Stimulated activated CD4-positive, alpha-beta T cell treated with anti-CD3 and anti-CD28 coated beads, TNF-alpha, amount 100 ng/mL, for 1 hour (primary cell): ENCODE measurements at places on chromosomes 5 and 9.

DNA sequence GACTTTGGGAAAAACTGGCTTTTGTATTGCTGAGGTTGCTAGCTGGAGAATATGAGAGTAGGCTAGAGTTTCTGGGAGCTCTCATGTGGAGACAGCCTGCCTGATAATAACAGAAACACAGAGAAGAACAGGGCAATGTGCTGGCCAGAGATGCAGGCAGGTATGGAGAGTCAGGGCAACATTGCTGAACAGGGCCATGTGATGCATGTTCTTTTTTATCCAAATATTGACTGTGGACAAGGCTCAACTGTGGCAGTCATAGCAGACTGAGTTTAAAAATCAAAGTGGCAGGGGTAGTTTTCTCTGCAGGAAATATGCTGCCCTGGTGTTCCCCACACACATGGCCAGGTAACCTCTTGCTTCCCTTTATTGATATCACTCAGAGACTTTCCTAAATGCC is 381.1 kb downstream of the RASEF start:
- DNase-seq = no peak

DNA sequence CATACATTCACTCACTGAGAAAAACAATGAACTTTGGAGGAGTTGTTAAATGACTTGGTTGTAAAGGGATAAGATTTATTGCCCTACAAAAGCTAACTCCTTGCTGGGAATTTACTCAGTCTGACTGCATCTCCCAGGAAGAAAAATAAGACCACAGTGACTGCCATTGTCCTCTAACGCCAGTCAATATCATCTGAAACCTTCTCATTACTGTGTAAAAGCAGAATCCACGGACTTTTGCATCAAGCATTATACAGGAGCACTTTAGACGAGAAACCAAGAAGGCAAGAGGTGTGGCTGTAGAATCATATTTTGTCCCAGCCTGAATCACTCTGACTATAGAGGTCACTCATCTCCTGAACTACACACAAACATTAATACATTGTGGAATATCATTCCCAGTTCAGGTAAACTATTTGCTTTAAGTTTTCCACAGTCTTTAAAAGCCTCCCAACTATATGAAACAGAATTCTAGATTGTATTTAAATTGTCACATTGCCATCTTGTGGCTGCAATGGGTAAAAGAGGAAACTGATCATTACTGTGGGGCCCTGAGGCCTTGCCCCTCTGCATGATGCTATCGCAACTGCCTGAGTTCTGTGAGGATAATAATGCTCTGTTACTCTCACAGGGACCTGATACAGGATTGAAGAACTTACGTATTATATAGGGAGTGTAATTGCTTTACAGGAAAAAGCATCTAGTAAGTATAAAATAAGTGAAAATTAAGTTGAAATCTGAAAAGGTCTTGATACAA is 142.9 kb downstream of the SLCO4C1 start:
- DNase-seq = no peak

- no peak for DNase-seq
These were observed 32.8 kb upstream of the CPEB4 start for GRCh38 chr5:173855162-173855994.

DNA sequence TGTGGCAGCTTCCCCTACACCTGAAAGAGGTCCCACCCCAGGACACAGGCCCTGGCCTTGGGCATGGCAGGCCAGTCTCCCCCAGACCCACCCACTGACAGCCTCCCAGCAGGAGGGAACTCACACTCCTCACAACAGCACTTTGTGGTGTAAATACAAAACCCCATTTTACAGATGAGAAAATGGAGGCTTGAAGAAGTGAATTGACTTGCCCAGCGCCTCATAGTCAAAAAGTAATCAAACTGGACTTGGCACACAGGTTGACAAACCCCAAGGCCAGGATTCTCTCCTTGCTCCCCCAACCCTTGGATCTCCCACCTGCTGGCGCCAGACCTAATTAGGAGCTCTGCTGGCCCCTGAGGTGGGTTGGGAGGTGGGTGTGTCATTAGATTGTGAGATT is 29.2 kb upstream of the NEK6 start:
- no peak for DNase-seq

DNA sequence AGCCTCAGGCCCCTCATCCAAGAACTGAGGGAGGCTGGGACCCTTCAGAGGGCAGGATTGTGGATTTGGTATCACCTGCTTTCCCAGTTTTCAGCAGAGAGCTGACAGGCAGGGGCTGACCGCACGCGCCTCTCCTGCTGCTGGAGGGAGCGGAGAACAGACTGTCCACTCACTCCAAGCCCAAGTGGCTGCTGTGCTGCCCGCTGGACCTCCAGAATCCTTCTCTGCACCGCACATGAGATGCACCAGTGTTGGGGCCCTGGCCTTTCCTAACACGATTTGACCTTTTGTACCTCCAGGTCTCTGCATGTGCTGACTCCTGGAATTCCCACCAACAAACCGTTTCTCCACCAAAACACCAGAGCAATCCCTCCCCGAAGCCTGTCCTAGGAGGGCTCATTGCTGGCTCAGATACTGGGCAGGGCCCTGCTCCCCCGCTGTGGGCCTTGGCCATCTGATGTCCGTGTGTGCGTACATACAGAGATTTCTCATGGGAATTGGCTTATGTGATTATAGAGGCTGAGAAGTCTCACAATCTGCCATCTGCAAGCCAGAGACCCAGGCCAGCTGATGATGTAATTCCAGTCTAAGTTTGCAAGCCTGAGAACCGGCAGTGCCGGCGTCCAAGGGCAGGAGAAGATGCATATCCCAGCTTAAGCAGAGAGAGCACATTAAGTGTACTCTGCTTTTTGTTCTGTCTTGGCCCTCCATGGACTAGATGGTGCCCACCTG is 141.7 kb downstream of the GADD45G start:
- DNase-seq = no peak

DNA sequence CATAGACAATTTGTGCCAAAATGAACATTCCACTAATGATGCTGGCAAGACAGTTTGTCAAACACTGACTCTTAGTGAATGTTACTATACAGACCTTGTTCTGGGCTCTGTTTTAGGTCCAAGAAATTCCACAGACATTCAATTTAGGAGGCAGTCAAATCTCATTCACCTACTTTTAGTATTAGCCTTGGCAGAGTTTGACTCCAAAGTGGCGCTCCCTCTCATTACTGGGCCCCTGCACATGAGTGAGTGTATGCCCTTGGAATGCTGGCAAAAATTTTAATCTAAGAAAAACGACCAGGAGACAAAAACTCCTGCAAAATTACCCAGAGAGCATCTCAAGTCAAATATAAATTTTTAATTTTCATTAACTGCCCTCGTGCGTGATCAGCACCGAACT is 94.9 kb upstream of the SLC27A6 start:
- DNase-seq = no peak

DNA sequence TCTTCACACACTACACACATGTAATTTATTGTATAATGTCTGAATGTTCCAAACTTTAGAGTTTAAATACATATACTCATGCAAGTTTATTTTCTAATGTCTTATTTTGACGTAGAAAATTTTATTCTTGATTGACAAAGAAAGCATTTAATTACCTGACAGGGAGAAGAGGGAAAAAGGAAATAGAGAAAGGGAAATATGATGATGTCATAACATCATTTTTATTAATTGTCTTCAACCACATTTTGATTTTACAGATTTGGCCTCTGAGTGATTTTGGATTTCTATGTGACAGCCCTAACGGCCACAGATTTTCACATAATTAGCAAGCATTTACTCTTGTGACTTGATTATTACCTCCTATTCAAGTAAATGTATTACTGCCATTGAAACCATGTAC is 106.1 kb upstream of the FSTL4 start:
- DNase-seq = no peak

- DNase-seq = no peak
These were observed 4.6 kb upstream of the PHYHD1 start for GRCh38 chr9:128916204-128916603.

DNA sequence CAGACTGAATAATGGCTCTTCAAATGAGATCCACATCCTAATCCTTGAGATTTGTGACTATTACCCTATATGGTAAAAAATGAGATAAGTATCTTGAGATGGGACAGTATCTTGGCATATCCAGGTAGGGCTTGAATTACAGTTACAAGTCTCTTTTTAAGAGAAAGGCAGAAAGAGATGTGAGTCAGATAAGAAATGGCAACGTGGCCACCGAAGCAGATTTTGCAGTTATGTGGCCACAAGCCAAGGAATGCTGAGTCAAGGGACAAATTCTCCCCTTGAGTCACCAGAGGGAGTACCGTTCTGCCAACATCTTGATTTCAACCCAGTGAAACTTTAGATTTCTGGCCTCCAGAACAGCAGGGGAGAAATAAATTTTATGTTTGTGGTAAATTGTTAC is 1983.0 kb upstream of the C9orf72 start:
- DNase-seq = no peak

- DNase-seq = no peak
These were observed 277.9 kb downstream of the GAS1 start for GRCh38 chr9:86669422-86669821.

- no peak for DNase-seq
These were observed 171.2 kb upstream of the MPDZ start for GRCh38 chr9:13450723-13451122.

- DNase-seq = no peak
These were observed 10.2 kb downstream of the FOCAD start for GRCh38 chr9:20694248-20694647.

DNA sequence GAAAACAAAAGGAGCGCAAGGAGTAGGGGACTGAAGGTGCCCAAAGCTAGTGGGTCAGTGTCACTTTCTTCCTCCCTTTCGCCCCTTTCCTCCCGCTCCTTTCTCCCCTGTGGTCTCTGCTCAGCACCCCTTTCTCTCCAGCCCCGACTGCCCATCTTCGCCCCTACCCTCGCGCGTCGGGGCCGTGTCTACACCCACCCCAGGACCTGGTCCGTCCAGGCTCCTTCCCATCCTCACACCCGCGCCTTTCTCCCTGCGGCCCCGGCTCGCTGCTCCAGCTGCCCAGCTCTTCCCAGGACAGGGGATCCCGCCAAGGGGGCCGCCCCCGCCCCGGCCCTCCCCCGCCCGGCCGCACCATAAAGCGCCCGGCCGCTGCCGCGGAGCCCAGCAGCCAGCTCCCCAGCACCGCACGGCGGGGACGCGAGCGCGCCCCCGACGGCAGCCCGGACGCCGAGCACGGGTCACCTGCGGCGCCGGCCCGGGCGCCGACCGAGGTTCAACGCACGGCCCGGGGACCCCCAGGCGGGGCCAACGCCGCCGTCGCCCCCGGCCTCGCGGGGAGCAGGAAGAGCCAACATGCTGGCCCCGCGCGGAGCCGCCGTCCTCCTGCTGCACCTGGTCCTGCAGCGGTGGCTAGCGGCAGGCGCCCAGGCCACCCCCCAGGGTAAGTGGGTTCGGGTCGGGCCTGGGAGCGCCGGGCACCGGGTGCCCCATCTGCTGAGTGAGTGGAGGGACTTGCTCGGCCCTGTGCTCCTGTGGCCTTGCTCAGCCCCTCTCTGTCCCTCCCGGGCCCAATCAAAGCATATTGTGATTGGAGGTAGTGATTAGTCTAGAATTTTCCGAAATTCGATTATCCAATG is at the start of gene THBS4:
Gene THBS4 (plus strand): TSS at position 387 of the 860 bp plus-strand sequence. CDS start 190 bp downstream, at position 577.
- no peak for DNase-seq

GRCh38 chr5:134989266-134989830 is 21.6 kb downstream of the CATSPER3 start:
- no peak for DNase-seq

DNA sequence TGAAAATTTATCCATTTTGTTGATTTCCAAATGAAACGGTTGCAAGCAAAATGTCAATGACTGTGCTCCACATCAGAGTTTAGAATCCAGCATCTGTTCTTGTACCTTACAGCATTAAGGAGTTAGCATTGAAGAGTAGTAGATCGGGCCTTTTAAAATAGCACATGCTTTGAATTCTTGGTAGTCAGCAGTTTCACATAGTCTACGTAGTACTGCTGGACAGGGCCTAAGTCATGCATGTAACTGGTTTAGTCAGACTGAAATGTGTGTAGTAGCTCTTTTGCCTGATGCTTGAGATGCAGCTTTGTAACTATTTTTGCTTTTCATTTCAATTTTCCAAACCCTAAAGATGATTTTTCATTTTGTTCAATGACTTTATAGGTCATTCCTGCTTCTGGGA is 19.8 kb downstream of the LECT2 start:
- DNase-seq = no peak

DNA sequence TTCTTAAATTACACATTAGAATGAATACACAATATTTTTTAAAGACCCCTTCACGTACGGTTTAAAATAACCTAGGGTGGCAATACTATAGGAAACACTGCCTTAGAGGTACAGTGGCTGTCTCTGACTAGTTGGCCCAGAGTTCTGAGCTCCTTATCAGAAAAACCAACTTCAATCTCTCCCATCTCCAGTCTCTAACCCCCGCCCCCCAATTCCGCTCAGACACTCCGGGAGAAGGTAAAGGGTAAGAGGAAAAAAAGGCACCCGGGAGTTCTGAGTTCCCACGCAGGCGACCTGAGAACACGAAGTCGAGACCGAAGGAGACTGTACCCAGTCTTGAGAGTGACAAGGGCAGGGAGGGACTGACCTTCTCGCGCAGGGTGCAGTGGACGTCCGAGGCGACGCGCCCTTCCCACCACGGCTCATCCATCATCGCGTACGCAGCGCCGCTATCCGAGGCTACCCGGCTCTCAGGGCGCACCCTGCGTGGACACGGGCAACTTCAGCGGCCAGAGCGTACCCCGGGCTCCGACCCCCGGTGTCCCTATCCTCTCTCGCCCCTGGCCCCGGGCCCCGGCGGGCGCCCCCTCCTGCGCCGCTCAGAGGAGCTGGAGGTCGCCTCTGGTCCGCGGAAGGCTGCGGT is 752 bp downstream of the CCNJL start:
- DNase-seq = no peak

DNA sequence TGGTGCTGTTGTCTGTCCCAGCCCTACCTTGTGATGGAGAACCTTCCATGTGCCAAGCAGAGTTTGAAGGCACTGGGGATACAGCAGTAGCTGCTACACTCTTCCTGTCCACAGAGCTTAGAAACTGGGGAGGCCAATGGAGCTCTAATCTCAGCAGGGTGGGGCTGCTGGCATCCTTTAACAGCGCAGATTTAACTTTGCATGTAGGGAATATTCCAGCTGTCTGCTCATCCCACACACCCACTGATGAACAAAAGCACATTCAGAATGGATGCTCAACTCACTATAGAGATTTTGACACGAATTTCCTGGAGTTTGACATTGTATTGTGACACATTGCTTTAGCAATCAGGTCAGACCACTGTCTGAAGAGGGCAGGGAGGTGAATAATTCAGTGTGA is 49.0 kb downstream of the TMEM215 start:
- no peak for DNase-seq

DNA sequence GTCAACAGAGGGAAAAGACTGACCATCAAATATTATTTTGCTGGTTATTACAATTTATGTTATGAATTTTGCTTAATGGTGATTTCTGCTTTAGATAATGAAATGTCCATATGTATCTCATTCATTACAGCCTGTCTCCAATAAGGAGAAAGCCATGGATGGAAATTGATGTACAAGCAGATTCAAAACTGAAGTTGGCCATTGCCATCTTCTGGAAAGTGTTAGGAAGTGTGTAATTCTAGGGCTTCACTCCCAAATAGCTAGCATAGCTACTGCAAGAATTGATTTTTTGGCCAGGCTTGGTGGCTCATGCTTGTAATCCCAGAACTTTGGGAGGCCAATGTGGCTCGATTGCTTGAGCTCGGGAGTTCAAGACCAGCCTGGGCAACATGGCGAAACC is 45.8 kb downstream of the DYNC2I2 start:
- no peak for DNase-seq
